Stomach (tissue), 19 donors: ENCODE measurements at places on chromosomes 16 and 17.

DNA sequence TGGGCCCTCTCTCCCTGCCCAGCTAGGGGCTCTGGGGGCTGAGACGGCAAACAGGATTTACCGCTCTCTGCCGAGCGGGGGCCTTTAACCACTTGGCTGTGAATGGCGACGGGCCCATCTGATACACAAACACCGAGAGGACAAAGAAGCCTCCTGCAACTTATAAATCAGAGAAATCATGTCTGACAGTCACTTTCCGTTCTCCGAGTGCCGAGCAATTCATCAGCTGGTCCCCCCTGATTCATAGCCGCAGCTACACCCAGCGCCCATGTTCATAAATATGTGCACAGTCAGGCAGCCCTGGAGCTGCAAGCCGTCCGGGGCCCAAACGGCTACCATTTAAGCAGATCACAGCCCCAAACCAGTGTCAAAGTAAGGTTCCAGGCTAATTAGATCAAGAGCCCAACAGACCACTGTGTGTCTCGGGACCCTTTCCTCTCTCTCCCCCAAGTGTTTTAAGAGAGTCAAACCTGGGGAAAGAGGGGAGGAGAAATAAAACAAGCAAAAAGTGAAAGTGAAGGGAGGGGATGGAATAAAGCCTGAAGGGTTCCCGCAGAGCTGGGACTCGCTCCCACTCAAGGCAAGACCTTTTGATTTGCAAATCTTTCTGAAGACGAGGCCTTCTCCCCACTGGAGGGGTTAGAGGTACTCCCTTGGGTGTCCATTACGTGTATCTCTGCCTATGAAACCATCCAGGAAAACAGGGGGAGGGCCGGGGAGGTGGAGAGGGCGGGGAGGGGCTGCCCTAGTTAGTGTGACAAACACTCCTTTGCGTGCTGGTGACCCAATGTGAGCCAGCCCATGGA lies 154.7 kb downstream of the C16orf78 start:
- peak; percentile 55 for DNase-seq

GRCh38 chr16:10828851-10829366 lies 10.3 kb upstream of the TVP23A start:
- DNase-seq = peak; percentile 97

DNA sequence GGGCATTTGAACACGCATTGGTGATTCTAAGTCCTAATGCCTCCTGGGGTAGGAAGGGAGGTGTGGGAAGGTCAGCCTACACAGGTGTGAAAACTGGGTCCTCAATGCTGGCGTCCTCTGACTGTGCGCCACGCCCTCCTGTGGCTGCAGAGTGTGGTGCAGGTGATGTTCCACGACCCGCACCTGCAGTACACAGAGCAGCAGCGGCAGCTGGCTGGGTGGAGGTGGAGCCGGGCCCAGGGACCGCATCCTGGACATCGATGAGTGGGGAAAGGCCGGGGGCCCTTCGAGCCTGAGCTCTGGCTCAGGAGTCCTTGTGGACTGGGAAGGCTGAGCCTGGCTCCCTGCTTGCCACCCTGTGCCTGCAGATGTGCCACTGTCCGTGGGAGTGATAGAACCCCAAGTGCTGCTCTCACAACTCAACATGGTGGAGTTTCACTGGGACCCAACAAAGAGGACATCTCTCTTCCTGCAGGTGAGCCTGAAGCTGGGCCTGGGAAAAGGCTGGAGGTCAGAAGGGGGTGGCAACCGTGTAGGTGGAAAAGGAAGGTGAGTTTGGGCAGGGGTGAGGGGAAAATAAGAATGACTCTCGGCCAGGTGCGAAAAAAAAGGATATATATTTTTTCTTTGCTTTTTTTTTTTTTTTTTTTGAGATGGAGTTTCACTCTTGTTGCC lies 14.0 kb upstream of the STAC2 start:
- peak; percentile 78 for DNase-seq

- no peak for DNase-seq
Observed at GRCh38 chr16:63365649-63366304, 1329.5 kb upstream of the CDH8 start.

DNA sequence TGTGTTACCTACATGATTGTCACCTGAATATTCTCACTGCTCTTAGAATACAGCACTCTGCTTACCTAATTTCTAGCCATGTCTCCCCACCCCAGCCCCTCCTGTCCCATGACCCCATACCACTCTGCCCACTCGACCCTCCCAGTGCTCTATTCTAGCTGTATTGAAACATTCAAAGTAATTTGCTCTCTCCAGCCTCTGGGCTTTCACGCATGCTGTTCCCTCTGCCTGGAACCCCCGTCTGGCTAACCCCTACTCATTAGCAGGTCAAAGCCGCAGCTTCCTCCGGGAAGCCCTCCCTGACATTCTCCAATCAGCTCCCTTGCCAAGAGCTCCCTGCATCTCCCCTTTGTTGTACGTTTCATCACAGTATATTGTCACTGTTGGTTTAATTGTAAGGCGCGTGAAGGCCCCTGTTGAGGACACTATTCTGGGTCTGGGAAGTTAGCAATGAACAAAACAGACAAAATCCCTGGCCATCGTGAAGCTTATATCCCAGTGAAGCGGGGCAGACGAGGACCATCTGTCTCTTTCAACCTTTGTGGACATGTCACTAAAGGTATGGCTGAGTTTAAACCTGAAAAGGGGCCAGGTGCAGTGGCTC lies 72.3 kb upstream of the LHX1 start:
- DNase-seq = no peak

GRCh38 chr16:46857368-46857945 lies 26.5 kb upstream of the C16orf87 start:
- peak; percentile 80 for DNase-seq

DNA sequence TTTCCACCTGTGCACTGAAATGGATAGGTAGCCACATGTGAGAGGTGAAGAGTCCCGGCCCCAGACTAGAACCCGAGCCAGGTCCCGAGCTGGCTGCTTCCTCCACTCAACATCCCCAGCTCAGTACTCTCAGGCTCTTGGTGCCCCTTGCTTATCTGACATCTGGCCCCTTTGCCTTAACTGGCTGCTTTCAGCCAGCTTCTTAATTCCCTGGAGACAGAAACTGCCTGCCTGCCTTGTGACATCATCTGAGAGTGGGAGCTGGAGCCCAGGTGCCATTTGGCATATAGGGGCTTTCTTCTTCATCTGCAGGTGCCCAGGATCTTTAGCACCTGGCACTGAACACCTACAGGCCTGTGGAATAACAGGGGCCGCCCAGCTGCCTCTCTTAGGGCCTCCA lies 8.9 kb downstream of the CHAD start:
- DNase-seq = no peak

GRCh38 chr16:69182730-69183416 lies 4.1 kb upstream of the SNTB2 start:
- no peak for DNase-seq

GRCh38 chr16:50326835-50327465 lies 41.8 kb downstream of the BRD7 start:
- DNase-seq = no peak

DNA sequence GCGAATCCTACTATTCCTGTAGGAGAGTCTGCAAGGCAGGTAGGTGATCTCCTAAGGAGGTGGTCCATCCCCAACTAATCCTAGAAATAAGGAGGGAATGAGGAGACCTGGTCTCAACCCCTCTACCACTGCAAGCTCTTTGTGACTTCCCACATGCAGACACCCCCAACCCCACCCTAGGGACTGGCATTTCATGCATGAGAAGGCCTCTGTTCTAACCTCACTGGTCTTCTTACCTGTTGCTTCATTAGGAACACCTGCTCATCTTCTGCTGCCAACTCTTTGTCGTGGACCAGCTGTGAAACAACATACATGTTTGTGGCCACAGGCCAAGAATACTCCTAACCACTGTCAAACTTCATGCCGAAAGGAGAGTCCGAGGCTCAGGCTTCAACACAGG lies 22.6 kb downstream of the DYNC1LI2 start:
- DNase-seq = no peak

DNA sequence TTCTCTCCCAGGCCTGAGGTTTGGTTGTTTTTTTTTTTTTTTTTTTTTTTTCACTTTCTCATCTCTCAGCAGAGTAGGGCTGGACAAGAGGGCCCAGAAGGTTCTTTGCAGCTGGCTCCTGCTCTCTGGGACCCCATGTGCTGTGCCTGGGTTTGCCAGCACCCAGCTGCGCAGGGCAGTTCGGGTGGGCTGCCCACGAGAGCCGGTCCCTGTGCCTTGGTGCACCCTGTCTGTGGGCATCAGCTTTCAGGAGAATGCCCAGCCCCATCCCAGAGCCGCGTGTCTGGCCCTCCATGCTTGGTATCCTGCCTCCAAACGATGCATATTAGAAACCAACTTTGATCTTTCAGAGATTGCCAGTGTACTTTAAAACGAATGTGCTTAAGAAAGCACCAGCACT lies 15.0 kb upstream of the GSE1 start:
- DNase-seq = no peak

DNA sequence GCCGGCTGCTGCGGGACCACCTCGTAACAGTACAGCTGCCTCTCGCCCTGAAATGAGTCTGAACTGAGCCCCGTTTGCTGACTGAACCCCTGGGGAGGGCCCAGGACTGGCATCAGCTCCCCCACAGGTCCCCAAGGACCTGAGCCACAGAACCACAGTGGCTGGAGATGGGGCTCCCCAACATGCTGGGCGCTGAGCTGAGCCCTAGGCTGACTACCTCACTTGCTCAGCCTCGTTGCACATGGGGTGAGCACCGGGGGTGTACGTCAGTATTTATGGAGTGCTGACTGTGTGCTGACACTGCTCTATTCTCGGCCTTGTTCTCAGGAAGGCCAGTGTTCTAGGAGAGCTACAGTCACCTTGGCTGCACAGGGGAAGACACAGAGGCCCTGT lies 6.6 kb upstream of the VASN start:
- no peak for DNase-seq

DNA sequence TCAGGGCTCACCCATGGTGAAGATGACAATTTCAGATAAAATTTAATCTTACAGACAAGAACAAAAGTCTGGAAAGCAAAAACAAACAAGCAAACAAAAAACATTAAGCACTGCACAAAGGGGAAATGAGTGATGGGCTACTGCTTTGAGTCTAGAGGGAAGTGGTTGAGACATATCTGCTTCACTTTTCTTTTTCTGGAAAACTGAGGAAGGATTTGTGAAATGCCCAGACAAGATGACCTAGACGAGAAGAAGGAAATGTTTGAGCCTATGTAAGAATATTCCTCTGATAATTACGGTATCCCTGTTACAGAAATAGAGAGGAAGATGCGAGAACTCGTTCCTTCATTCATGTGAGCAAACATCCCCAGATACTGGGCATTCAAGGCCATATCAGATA lies 11.5 kb upstream of the HYDIN start:
- no peak for DNase-seq
